Naive thymus-derived CD8-positive, alpha-beta T cell (primary cell): ENCODE measurements at places on chromosomes 1 and 21. TPM values are rescaled to one million over a fixed set of nuclear protein-coding genes. Genes with fewer than 3 reads are reported as not detected.

GRCh38 chr1:84756455-84757082 lies 66.3 kb upstream of the SSX2IP start:
- DNase-seq, result no peak

DNA sequence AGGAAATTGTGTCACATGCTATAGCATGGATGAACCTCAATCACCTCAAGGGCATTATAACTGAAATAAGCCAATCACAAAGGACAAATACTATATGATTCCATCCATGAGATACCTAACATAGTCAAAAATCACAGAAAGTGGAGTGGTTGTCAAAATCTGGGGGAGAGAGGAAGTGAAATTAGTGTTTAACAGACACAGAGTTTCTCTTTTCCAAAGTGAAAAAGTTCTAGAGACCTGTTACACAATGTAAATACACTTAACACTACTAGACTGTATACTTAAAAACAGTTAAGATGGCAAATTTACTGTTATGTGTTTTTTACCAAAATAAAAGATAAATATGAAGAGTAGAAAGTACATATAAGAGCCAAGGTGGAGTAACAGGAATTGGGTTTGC lies 31.8 kb downstream of the ZNF644 start:
- no peak for DNase-seq

- DNase-seq, result no peak
These were observed 48.3 kb downstream of the LRRC8C start for GRCh38 chr1:89681045-89681729.

DNA sequence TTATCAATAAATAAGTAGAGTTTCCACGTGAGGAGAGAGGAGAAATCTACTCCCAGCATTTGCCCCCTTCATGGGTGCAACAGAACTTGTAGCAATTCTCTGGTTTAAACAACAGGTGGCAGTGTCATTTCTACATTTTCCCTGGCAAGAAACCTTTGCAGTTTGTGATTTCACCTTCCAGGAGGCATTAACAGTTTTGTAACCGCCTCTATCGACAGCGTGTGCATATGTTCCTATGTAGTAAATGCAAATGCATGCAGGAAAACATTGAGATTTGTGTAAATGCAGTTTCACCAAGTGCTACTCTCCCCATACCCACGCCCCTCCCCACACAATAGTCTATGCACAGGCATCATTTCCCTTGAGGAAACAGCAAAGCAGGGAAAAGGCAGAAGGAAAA lies 494.7 kb downstream of the SMYD3 start:
- peak; percentile 14 for DNase-seq

Gene HCN3
- 3.9 TPM for total RNA-seq

Gene MPZ
- 11.9 TPM for total RNA-seq
